AG20443 (cell line): ENCODE measurements at places on chromosomes 4 and X.

- DNase-seq, result no peak
These were observed 421.3 kb downstream of the MID1IP1 start for GRCh38 chrX:39222346-39223113.

GRCh38 chr4:160352637-160353036 is 1249.8 kb downstream of the RAPGEF2 start:
- no peak for DNase-seq

GRCh38 chr4:184740980-184741391 is 7.1 kb upstream of the CENPU start:
- DNase-seq, result no peak

GRCh38 chr4:69322055-69322454 is 41.8 kb downstream of the UGT2B28 start:
- DNase-seq, result peak; percentile 3

DNA sequence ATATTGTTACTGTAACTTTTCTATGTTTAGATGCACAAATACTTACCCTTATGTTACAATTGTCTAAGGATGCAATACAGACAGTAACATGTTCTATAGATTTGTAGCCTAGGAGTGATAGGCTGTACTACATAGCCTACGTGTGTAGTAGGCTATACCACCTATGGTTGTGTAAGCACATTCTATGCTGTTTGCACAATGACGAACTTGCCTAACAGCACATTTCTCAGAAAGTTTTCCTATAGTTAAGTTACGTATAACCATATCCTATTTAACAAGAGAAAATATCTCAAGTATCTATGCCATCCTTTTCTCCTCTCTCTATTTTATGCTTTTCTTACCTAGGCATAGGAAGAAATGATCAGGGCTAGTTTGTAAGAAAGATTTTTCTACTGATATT is 710.8 kb upstream of the HTR2C start:
- DNase-seq, result no peak

GRCh38 chrX:21529771-21530170 is 128.4 kb downstream of the KLHL34 start:
- DNase-seq, result no peak
